SIG-M5 (cell line): ENCODE measurements at places on chromosomes 6 and 20.

DNA sequence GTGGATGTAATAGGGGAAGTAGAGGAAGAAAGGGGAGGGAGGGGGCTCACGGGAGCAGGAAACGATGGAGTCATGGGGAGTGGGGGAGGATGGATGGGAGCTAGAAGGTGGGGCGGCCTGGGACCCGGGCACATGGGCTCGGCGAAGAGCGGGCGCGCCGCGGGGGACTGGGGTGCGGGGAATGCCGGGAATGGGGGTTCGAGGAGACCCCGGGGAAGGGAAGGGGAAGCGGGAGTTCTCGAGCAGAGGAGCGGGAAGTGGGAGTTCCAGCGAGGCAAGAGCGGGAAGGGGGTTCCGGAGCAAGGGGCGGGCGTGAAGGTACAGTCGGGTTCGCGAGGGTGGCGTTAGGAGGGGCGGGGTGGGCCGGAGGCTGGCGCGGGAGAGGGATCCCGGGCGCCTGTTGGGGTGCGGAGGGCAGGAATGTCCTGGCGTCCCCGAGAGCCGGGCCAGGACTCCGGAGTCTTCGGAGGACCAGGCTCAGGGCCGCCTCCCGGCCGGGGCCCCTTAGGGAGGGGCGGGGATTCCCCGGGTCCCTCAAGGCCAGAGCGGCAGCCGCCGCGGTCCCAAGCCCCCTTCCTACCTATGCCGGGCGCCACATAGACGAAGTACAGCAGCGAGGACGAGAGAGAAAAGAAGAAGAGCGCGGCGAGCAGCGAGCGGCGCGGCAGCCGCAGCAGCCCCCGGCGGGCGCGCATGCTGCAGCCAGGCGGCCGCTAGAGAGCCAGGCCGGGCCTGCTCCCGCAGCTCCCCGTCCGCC lies 504 bp downstream of the B4GALT5 start:
- no peak for DNase-seq

GRCh38 chr6:12709556-12710232 lies 6.9 kb upstream of the PHACTR1 start:
- DNase-seq, result no peak

DNA sequence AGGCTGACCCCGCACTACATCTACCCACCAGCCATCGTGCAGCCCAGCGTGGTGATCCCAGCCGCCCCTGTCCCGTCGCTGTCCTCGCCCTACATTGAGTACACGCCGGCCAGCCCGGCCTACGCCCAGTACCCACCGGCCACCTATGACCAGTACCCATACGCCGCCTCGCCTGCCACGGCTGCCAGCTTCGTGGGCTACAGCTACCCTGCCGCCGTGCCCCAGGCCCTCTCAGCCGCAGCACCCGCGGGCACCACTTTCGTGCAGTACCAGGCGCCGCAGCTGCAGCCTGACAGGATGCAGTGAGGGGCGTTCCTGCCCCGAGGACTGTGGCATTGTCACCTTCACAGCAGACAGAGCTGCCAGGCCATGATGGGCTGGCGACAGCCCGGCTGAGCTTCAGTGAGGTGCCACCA lies 16.4 kb downstream of the RBM38 start:
- no peak for DNase-seq

DNA sequence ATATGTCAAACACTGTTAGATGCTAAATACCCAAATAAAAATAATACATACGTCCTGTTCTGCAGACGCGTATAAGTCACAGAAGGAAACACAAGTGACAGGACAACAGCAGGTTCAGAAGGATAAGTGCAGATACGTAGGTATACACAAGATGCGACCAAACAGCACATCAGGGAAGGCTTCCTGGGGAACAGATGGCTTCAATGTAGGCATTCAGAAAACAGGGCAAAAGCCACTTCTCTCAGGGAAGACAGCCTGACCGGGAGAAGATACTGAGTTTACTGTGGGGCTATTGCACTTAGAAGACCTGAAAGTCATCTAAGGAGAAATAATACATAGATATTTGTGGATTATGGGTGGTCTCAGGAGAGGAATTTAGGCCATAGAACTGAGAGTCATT lies 1.9 kb downstream of the HLA-DPA1 start:
- no peak for DNase-seq

DNA sequence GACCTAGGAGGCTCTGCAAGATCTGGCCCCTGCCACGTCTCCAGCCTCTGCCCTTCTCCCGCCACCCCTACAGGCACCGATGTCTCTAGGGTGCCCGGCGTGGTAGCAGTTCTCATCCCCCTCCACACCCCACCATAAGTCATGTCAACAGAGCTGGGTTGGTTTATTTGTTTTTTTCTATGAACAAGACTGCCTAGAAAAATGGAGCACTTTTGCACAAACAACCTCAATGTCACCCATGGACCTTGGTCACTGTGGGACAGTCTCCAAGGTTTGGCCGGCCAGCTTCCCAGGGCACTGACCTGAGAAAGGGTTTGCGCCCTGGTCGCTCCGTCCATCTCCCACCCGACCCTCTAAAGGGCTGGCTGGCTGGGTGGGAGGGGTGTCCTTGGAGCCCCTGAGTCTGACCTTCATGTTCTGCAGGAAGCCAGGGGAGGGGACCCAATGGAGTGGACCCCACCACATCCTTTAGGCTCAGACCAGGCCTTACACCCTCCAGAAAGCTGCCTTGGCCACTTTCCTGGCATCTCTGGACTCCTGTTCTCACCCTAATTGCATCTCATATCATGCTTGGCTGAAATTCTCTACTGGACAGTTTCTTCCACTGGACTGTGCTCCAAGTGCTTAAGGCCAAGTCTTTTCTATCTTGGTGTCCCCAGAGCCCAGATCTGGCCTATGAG lies 104.8 kb upstream of the PTPN1 start:
- DNase-seq, result no peak

GRCh38 chr20:41895241-41896032 lies 277.3 kb upstream of the CHD6 start:
- no peak for DNase-seq

- no peak for DNase-seq
Measured at GRCh38 chr20:17395729-17396128, 135.4 kb downstream of the BFSP1 start.

DNA sequence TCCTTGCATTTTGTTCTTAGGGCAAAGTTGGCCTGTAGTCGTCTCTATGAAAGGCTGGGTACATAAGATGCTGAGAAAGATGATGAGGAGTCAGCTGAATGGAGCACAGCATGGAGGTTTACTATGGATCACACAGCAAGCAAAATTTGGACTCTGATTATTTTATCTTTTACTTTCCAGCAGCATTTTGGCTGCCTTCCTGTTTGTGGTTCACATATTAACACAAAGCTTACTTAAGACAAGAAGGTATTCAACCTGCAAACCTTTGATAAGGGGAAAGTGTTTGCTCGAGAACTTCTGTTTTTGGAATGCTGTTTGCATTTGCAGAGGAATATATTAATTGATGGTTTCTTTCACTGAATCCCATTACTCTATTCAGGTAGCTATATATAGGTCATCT lies 103.1 kb upstream of the ENPP5 start:
- DNase-seq, result no peak

DNA sequence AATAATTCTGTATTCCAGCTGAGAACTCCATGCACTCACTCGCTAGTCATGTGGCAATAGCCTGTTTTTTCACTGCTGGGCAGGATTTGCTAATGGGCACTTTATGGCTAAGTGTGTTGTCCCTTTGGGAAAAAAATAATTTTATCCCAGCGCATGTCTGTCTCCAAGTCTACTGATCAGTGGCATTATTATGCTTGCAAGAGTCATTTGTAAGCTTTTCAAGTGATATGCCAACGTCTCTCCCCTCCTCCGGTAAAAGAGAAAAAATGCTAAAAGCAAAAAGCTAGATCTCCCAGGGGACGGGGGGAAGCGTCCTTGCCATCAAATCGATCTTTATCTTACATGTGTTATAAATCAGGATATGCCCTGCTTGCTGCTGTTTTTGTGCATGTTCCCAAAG lies 407.7 kb downstream of the CDH26 start:
- no peak for DNase-seq

DNA sequence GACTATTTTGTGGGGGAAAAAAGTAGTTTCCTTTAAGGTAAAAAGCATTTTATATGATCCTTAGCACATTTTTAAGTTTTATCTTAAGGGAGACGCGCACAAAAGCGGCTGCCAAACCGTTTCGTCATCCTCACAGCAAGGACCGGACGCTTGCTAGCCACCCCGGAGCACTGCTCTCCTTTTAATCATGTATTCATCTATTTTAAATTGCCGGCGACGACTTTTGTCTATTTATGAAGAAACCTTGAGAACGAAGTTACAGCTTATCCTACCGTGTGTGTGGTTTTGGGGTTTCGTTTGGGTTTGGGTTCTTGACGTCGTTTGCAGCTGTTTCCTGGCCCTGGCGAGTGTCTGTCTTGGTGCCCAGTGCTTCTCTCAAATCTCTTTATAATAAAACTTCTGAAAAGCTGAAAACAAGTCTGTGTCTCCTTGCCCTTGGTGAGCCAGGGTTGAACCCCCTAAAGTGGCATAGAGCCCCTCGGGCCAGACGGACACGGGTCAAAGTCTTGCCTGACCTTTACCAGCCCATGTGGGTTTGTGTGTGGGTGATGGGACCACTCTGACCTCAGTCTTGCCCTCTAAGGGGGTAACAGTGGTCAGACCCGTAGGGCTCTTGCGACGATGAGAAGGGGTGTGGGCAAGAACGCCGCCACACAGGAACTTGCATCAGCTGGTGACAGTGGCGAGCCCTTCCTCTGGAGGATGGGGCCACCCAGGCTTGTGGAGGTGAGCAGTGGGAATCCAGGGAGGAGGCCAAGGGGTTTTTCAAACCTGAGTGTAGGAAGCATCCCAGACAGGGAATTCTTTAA lies 117.6 kb downstream of the JPH2 start:
- DNase-seq, result peak; percentile 51

GRCh38 chr6:155693573-155694418 lies 238.2 kb upstream of the NOX3 start:
- DNase-seq, result no peak

DNA sequence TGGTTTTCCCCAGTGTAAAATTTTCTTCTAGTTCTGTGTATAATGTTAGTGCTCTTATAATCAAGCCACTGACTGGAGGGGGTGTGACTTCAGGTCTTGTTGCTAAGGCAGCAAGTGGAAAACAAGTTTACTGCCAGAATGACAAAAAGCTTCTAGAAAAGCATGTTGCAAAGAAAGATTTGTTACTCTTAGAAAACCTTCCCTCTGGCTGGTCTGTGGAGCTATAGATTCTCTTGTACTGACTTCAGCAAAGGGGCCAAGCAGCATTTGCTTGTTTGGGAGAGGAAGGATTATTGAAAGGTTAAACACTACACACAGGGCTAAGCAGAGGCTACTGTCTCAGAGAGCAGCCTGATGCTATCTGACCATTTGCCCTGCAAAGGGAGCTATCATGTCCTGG lies 288.8 kb downstream of the BTBD9 start:
- DNase-seq, result no peak

- DNase-seq, result no peak
Measured at GRCh38 chr20:51756653-51757052, 11.5 kb downstream of the ATP9A start.

- no peak for DNase-seq
Measured at GRCh38 chr6:160520043-160520904, 143.8 kb downstream of the LPA start.

DNA sequence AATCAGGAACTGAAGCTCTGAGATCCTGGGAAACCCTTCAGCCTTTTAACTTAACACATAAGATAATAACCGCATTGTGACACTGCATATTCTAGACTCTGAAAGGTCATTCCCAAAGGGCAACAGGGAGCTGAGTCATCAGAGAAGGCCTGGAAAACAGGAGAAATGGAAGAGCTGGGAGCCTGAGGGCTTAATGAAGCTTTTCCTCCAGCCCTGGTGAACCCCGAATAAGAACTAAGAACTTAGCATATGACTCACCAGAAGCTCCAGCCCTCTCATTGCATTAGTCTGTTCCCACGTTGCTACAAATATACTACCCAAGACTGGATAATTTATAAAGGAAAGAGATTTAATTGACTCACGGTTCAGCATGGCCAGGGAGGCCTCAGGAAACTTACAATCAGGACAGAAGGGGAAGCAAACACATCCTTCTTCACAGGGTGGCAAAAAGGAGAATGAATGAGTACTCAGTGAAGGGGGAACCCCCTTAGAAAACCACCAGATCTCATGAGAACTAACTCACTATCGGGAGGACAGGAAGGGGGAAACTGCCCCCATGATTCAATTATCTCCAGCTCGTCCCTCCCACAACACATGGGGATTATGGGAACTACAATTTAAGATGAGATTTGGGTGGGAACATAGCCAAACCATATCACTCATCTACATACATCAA lies 648.5 kb downstream of the TFAP2A start:
- no peak for DNase-seq

DNA sequence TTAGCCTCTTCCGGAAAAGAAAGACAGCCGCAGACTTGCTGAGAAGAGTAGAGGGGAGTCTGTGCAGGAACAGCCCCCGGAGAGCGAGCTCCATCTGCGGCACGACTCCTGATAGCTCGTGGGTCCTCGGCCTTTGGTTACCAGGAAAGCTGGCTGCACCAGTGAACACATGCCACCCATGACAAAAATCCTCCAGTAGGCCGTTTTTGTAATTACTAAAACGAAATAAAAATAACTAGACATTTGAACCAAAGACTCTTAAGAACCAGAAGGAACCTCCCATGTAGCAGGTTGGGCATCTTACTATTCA lies 42.2 kb downstream of the RAMACL start:
- DNase-seq, result no peak

GRCh38 chr20:13464702-13465101 lies 174.0 kb downstream of the TASP1 start:
- DNase-seq, result no peak

DNA sequence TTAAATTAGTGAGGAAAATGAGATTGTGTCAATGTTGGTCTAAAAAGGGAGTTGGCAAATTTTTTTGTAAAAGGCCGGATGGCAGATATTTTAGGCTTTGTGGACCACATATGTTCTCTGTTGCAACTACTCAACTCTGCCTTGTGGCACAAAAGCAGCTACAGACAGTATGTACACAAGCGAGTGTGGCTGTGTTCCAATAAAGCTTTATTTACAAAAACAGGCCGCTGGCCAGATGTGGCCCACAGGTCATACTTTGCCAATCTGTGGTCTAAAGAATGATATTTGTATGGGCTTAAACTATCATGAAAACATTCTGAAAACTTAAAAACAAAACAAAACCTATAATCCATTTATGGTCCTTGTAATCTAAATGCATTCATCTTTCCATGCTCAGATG lies 228.3 kb downstream of the CLIC5 start:
- no peak for DNase-seq

GRCh38 chr6:105759946-105760345 lies 326.2 kb upstream of the PRDM1 start:
- DNase-seq, result no peak

DNA sequence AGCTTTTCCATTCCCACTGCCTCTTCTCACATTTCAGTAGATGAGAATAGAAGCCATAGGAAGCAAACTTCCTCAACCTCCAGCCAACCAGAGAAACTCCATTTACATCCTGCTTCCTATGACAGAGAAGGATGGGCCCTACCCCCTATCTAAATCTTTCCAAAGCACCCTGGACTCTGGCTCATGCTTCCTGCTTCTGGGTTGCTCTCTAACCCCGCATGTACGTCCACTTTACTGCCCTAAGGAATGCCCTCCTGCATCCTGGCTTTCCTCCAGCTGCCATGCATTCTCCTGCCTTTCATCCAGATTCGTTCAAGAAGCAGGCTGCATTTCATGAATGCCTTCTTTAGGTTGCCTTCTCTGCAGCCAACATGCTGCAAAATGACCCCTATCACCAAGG lies 91.9 kb downstream of the FAM217A start:
- no peak for DNase-seq

- DNase-seq, result no peak
Measured at GRCh38 chr6:29641430-29642148, 8.6 kb upstream of the GABBR1 start.

GRCh38 chr6:115969930-115970273 lies 90.8 kb downstream of the FRK start:
- DNase-seq, result no peak

GRCh38 chr6:52491203-52492069 lies 71.3 kb downstream of the EFHC1 start:
- DNase-seq, result no peak
